Adipose tissue (tissue), 3 donors: ENCODE measurements at places on chromosomes 2 and 18. TPM values are rescaled to one million over a fixed set of nuclear protein-coding genes. Genes with fewer than 3 reads are reported as not detected.

Gene SMARCAL1
- polyA plus RNA-seq, result 6.7 TPM

Gene GCKR
- polyA plus RNA-seq, result 5.7 TPM

Gene IL1R1
- polyA plus RNA-seq, result 128 TPM

Gene RAB27B
- polyA plus RNA-seq, result 1.2 TPM

Gene HMSD
- polyA plus RNA-seq, result 0.07 TPM
